CD8-positive, alpha-beta memory T cell (primary cell): ENCODE measurements at places on chromosomes 2 and 18.

GRCh38 chr2:85106489-85107180 lies 26.6 kb upstream of the TCF7L1 start:
- no peak for DNase-seq

GRCh38 chr18:326846-327245 lies 59.0 kb upstream of the THOC1 start:
- DNase-seq: no peak

GRCh38 chr2:157523270-157524247 lies 79.7 kb upstream of the CYTIP start:
- DNase-seq: no peak

DNA sequence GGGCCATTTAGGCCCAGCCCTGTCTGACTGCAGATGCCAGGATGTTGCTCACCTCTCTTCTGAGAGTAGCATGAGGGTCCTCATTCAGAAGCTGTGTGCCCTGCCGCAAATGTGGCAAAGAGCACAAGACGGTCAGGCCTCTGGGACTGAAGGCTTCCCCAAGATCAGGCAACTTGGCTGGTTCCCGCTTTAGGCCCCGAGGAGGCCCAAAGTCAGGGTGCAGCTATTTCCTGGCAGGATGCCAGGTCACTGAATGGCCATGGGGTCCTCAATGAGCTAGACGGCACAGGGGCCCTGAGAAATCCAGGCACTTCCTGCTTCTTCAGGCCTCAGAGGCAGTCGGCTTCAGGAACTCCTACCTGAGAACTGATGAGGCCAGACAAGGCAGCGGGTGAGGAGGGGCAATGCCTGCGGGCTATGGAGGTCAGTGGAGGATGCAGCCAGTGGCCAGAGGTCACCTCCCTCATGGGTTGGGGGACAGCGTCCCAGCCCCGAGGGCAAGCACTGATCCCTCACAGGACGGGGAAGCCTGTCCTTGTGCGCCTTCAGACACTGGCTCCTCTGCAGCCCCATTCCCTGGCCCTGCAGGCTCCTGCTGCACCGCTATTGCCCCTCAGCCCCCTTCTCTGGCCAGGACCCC lies 44.9 kb downstream of the LMAN2L start:
- no peak for DNase-seq

DNA sequence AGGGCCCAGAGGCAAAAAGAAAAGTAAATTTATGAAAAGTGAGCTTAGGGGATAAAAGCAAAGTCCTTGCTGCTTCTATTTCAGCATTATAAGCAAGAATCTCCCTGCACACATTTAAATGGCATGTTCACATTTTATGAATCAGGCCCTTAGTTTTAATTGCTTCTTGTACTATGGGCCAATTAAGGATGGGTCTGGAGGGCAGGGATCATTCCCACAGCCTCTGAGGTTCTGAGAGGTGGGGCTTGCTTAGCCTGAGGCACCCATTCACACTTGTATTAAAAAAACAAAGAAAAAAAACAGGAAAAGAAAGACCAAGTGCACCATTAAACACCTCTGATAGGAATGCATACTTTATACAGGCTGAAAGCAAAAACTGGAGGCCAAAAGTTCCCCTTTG lies 565.1 kb downstream of the BCL11A start:
- no peak for DNase-seq

- DNase-seq: no peak
Measured at GRCh38 chr18:58217052-58217451, 173.0 kb downstream of the NEDD4L start.

GRCh38 chr2:34549710-34550345 lies 950.7 kb upstream of the FAM98A start:
- DNase-seq: no peak

DNA sequence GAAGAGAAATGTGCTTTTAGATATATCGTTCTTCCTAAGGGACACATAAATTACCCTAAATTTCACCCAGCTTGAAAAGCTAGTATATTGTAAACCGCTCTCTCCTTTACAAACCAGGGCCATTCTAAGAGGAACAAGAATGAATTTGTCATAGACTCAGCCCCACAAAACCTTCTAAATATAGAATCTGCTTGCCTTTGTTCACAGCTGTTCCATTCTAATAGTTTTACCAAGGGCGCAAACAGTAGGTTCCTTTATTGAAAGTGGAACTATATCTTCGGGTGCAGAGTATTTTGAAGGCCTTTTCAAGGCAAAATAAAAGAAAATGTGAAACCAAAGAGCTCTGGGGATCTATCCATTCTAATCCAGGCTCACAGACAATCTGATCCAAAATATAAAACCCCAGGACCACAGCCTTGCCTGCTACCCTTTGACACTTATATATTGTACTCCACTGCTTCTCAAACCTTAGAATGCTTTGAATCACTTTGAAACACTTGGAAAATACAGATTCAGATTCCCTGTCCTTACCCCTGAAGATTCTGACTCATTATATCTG lies 316.8 kb downstream of the PAX3 start:
- no peak for DNase-seq

- DNase-seq: no peak
Measured at GRCh38 chr18:70154591-70155194, 50.8 kb downstream of the RTTN start.

- DNase-seq: no peak
Measured at GRCh38 chr2:55223958-55224760, 7.9 kb downstream of the CLHC1 start.

DNA sequence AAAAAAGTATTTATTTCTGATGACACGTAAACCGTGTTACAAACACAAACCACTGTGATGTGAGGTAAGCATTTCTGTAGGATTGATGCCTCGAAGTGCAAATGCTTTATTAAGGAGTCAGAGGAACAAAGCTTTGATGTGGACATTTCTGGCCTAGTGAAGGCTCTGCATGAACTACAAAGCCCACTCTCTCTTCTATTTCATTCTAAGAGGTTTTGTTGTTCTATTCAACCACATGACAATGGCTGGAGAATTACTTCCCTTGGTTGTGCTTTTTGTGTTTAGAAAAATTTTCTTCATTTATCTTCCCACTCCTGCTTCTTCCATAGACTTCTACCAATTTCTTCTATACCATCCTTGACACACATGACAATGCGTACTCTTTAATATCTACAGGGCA lies 125.7 kb upstream of the CCDC195 start:
- DNase-seq: no peak

GRCh38 chr2:210620456-210620855 lies 64.1 kb downstream of the CPS1 start:
- no peak for DNase-seq

- no peak for DNase-seq
Measured at GRCh38 chr2:179479947-179480346, 215.3 kb upstream of the SESTD1 start.

DNA sequence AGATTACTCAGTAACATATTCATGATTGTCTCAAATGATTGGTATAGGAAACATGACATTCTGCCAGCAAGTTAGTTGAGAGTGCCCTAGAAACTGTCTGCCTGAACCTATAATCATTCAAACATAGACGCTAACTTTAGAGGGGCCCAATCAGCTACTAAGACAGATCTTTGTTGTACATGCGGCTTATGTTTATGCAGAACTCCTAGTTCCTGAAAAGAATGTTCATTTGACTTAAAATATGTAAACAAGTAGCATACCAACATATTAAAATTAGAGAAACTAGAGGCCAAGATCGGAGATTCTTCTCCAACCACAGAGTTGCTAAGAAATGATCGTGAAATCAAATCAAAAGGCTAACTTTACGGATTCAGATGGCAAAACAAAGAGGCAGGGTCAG lies 4.2 kb upstream of the METAP1D start:
- no peak for DNase-seq

GRCh38 chr2:74558284-74559230 lies 4.0 kb downstream of the DOK1 start:
- DNase-seq: no peak

- peak; percentile 32 for DNase-seq
Measured at GRCh38 chr2:10439185-10439879, 8.8 kb downstream of the ODC1 start.

- DNase-seq: no peak
Measured at GRCh38 chr18:8106603-8107002, 502.6 kb upstream of the RAB12 start.

GRCh38 chr2:38733300-38733971 lies 17.7 kb downstream of the SRSF7 start:
- no peak for DNase-seq

- DNase-seq: no peak
Measured at GRCh38 chr2:70089220-70089982, 2.1 kb downstream of the PCBP1 start.

DNA sequence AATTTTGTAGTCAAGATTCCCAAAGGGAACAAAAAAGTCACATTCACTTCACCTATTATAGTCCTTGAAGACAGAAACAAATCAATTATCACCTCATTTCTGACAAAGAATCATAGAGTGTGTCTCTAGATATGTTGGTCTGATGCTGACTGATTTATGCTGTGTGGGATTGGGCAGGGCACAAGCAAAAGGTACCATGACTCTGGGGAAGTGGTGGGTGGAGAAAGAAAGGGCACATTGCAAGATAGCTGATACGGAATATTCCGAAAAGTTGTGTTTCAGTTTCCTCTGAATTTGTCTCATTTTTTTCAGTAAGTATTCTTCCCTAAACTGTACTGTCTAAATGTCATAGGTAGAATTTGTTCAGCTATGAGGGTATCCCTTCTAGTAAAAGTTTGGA lies 268.0 kb downstream of the MREG start:
- no peak for DNase-seq

GRCh38 chr2:97936199-97936598 lies 59.5 kb downstream of the TMEM131 start:
- no peak for DNase-seq

- no peak for DNase-seq
Measured at GRCh38 chr2:151238527-151239487, 22.9 kb downstream of the RBM43 start.

- no peak for DNase-seq
Measured at GRCh38 chr2:228864131-228864530, 407.0 kb downstream of the PID1 start.

- no peak for DNase-seq
Measured at GRCh38 chr2:85278361-85278760, 49.4 kb downstream of the TGOLN2 start.

DNA sequence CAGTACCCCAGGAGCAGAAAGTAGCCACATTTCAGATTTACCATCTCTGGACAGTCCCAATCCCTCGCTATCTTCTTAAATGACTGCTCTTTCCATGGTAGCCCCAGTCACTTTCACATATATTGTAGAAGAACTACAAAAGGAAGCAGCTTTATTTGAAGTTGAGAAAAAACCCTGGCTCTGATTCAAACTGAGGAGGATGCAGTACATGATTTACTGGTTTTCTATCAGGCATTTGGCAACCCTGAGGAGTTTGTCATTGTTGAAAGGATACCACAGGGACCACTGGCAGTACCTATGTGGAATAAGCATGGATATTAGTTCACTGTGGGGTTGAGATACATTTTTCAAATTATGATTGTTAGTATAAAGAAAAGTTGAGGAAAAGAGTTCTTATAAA lies 640.9 kb upstream of the SETBP1 start:
- DNase-seq: no peak

DNA sequence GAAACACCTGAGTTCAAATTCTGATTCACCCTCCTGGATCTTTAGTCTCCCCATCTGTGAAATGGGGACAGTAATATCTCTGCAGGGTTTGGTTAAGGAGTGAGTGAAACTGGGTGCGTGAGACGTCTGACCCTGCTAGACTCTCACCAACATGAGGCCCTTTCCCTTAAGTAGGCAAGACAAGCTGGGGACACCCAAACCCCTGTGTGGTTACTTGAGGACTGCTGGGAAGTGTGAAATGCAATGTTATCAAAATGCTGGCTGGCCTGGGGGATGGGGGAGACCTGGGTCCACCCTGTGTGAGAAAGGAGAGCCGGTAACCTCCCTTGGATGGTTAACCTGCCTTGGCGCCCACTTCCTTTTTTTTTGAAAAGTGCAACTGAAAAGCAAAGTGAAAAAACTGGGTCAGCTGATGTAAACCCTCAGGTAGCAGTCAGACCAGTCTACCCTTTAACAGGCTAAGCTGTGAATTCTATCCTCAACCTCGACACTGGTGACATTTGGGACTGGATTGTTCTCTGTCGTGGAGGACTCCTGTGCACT lies 82.3 kb downstream of the INPP5D start:
- DNase-seq: peak; percentile 54

DNA sequence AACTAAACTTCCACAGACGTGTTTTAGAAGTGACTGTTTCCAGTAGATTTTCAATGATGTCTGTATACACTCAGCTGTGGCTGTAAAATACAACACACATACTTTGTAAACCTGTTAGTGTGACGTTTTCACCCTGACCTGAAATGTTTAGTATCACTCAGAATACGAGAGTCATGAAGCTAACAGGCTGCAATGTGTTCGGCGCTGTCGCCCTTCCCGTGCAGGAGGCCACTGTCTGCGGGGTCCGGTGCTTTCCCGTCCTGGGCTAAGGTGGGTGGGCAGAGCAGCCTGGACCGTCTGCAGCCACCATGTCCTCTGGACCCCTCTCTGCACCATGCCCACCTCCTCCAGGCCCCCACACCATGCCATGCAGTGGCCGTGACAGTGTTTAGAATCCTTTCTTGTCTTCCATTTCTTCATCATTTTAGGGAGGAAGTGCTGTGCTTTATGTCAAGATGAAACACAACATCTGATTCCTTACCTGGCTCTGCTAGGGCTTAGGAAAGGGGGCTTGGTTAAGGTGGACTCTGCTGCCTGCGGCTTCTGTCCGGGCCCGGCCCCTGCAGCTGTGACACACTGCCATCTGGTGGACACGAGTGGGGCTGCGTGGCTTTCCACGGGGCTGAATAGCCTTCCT lies 53.8 kb upstream of the RBM44 start:
- peak; percentile 75 for DNase-seq

DNA sequence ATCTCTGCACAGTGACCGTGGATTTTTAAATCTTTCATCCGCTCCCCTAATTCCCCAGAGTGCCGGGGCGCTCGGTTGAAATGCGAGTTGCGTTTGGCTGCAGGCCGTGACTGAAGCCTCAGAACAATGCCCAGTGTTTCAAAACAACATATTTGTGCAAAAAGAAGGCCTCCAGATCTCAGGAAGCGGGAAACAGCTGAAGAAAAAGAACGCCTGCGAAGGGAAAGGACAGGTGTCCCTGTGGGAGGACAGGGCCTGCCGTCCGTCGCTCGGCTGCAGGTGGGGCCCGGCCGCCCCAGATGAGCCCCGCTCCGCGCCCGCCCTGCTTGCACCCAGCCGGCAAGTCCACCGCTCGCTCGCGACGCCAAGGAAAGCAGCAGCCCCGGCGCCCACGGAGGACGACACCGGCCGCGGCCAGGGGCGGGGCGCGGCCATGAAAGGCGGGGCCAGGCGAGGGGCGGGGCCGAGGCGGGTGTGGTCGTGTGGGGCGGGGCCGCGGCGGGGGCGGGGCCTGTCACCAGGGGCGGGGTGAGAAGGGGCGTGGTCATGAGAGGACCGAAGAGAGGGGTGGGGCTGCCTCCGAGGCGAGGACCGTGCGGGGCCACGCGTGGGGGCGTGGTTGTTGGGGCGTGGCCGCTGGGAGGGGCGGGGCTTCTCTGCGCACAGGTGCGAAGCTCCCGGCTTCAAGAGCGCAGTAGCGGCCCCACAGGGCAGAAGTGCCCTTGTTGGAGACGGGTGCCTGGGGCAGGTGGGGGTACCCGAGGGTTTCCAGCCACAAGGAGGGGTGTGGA lies 17.6 kb upstream of the BOK start:
- DNase-seq: peak; percentile 50
